Breast epithelium (tissue), 4 donors: ENCODE measurements at places on chromosomes 13 and 19. TPM values are rescaled to one million over a fixed set of nuclear protein-coding genes. Genes with fewer than 3 reads are reported as not detected.

Gene KLHL1
- total RNA-seq: not detected

Gene ZNF823
- total RNA-seq: 10.4 TPM

Gene ZNF738
- 9.5 TPM for total RNA-seq

Gene CGB1
- not detected for total RNA-seq

Gene ZNF606
- 46.5 TPM for total RNA-seq

Gene PTGIR
- 6.9 TPM for total RNA-seq
